Kidney glomerular epithelial cell (primary cell): ENCODE measurements at places on chromosomes 7 and 10.
A peak's percentile ranks its signal among the peaks of the same experiment; 100 is the strongest.

DNA sequence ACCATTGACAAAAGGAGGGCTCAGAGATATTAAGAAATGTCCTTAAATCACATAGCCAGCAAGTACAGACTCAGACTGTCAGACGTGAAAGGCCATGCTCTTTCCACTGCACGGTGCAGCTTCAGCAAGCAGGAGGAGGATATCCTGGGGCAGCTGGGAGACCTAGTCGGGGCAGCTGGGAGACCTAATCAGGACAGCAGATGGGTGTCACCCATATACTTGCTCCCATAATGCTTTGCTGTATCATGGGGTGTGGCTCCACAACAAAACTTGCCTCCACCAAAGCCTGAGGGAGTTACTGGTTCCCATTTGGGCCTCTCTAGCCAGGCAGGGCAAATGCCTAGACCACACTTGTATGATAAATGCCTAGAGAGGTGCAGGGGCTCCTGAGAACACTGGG is 55.4 kb downstream of the GRID1 start:
- no peak for DNase-seq

- DNase-seq, result no peak
Observed at GRCh38 chr7:128352153-128352537, 8.4 kb upstream of the RBM28 start.

DNA sequence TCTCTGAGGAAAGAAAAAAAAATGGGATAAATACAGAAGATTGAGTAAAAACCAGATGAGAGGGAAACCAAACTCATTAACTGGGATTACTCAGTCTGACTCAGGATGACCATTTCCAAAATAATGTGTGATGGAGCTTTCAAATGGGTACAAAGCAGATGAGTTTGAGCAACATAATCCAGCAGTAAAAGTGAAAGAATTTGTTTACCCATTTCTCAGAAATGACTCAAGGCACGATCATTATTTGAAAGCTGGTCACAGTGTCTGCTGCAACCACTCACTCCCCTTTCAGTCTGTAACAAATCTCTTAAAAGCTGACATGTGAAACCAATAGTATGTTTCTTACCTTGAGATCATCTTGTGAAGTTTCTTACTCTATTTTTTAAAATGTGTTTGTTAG is 104.7 kb upstream of the KLF14 start:
- DNase-seq, result peak; percentile 79

DNA sequence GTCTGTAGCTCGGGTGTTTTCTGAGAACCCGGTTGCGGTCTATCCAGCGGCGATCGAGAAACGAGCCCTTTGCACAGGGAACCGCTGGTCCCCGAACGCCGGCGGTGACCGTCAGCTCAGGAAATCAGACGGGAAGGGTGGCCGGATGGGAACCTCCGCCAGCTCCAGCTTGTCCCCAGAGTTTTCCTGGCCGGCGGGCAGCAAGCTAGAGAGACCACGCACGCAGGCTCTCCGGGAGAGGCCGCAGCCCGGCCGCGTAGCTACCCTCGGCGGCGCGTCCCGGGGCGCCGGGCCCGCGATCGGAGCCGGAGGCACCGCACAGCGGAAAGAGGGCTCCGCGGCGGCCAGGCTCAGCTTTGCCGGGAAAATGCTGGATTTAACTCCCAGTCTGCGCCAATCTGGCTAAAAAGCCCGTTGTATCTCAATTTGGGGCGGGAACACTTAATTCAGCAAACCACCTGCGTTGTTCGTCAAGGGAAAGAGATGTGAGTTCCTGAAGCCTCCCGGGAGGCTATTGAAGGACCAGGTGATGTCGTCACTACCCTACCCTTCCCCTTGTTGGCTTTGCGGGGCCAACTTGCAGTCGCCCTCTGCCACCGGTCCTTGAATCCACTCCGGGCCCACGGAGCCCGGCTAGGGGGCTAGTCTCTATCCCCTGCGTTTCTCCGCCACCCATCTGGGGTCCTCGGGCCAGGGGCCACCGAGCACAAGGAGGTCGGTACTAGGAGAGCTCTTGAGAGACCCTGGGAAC is 859 bp upstream of the CH25H start:
- DNase-seq, result no peak

GRCh38 chr7:132639983-132640382 is 63.7 kb upstream of the PLXNA4 start:
- no peak for DNase-seq

DNA sequence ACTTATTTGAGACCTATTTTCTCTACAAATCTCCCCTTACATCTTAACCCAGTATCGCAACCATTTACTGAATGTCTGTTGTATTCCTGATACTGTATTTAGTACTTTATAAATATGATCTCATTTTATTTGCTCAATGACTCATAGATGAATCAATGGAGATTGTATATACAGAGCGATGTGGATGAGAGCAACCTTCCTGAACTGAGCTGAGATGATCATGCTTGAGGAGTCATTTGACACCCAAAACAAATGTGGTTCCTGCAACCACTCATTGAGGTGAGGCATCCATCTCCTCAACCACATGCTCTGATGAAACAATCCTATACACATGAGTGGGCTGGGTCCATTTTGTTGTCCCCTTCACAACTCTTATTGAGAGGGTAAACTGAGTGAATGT is 250.0 kb downstream of the CDC14C start:
- DNase-seq, result peak; percentile 37
